SK-MEL-5 (cell line): ENCODE measurements at places on chromosomes 1 and 21.

GRCh38 chr1:7278827-7279765, 492.0 kb upstream of the VAMP3 start:
- DNase-seq, result no peak

DNA sequence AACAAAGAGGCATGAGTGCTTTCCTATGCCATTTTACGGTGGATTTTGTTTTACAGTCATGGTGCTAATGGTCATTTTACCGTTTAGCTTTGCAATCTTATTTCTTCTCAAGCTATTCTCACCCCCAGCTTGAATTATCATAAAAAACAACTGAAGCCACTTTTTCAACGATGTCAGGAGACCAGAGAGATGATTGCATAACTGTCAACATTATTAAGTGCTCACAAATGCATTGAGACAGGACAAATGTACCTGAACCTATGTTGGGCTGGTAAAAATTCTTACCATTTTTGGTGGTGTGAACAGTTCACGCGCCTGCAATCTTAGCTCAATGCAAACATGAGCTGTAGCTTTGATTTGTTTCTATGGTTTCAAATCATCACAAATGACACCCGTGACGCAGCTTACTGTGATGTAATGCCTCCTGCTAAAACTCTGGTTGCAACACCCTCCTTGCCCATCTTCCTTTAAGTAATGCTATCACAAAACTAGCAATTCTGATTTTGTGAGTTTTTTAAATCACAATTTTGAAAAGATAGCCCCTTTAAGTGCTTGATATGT, 104.4 kb downstream of the UCHL5 start:
- DNase-seq, result no peak

- no peak for DNase-seq
These were observed 17.1 kb downstream of the ZBTB17 start for GRCh38 chr1:15958793-15959192.

DNA sequence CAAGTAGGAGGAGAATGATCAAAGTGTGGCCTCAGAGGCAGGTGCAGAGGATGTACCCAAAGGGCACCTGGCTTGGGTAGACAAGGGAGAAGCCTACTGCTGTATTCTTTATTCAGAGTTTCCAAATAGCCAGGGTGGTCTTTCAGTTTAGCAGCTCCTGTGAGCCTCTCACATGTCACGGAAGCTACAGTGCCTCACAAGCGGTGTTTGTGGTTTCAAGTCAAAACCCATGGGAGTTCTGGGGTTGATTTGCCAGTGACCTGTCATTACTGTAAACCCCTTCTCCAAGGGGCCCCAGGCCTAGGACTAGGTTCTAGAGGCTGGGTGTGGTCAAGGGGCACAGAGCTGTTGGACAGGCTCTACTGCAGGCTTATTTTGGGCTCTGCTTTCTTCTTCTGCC, 10.2 kb upstream of the IL10 start:
- no peak for DNase-seq

- DNase-seq, result no peak
These were observed 54.4 kb upstream of the STUM start for GRCh38 chr1:226494092-226494609.

DNA sequence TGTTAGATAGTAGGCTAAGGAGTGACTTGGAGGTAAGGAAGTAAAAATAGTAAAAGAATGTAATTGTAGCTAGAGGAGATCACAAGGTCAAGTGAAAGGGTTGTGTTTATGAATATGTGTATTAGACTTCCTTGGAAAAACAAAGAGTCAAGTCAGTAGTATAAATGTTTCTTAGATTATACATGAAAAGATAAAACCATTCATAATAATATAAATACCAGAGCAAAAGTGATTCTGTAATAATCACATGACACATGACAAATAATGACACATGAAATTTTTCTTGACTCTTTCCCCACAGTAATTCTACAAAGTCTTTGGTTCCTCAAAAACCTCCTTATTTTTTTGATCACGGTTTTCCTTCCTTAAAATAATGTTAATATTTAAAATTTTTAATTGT, 56.4 kb downstream of the IVNS1ABP start:
- peak; percentile 94 for DNase-seq

GRCh38 chr1:193068013-193068412, 8.6 kb downstream of the RO60 start:
- DNase-seq, result no peak

GRCh38 chr1:27430903-27431600, 38.6 kb downstream of the GPR3 start:
- DNase-seq, result peak; percentile 33

DNA sequence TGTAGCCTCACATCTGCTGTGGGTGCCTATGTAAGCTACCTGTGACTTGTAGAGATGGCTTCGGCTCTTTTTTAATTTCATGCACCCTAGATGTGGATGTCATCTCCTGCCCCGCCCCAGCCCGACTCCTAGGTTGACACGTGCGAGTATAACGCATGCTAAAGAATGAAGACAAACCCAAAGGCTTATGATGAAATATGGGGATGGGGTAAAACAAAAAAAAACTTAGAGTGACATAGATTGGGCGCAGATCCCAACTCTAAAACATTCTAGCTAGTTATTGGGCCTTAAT, 613 bp upstream of the ERO1B start:
- no peak for DNase-seq

- no peak for DNase-seq
These were observed 326.7 kb downstream of the PAPPA2 start for GRCh38 chr1:176789571-176790090.

- DNase-seq, result no peak
These were observed 113.9 kb downstream of the DSCAM start for GRCh38 chr21:40733024-40733397.

DNA sequence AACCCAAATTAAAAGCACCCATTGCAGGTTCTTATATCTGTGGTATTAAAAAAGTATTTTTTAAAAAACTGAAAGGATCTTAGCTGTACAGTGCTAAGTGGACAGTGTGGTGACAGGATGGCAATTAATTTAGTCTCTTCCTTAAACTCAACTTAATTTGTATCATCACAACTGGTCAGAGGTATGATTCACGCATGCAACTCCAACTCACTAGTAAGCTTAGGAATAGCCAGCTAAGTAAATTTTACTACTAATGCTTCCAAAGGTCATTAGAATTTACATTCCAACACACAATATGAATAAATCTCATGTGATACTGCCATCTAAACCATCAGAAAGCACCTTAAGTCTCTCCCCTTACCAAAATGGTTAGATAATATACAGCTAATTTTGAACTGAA, 35.4 kb downstream of the ENAH start:
- DNase-seq, result no peak

DNA sequence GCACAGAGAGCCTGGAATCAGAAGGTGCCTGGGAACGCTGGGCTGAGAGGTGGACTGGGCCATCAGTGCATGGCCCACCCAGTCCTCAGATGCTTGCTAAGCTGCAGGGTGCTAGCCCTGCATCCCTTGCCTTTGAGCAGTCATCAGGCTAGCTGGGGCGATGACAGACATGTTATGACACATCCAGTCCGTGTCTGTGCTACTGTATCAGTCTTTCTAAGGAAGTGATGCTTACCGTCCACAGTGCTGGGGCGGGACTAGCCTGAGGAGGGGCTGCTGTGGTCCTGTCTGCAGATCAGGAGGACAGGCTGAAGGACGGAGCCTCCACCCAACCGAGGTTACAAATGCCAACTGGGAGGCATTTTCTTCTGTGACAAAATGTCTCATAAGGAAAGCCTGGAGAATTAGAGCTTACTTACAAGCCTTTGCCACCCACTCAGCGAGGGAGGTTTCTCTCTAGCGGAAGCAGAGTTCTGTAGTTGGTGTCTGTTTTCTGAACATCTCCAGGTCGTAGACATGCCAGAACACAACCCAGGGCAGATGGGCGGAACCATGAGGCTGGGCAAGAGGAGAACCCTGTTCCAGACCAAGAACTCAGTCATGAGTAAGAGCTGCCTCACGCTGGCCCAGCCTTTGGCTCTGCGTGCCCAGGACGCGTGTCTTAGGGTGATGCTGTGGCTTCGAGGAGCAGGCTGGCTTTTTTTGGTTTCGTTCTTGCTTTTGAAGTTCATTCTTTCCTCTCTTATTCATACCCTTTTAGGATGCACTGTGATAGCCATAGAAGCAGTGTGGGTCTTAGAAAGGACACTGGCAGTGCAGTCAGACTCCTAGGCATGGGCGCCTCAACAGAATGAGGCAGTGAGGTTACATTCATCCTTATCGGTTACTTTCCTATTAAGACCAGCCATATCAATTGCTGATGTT, 14.3 kb downstream of the SLFNL1 start:
- no peak for DNase-seq

DNA sequence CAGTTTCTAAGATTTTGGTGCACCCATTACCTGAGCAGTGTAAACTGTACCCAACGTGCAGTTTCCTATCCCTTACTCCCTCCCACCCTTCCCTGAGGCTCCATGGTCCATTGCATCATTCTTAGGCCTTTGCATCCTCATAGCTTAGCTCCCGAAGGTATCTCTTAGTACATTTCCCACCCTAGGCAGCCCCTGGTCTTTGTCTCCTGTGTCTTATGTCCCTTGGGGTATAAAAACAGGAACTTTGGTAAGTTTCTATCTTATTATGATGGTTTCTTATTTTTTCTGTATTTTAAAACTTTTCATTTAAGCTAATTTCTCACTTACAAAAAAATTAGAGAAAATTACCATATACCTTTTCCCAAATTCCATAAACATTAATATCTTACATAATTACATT, 78.1 kb downstream of the URB2 start:
- no peak for DNase-seq

DNA sequence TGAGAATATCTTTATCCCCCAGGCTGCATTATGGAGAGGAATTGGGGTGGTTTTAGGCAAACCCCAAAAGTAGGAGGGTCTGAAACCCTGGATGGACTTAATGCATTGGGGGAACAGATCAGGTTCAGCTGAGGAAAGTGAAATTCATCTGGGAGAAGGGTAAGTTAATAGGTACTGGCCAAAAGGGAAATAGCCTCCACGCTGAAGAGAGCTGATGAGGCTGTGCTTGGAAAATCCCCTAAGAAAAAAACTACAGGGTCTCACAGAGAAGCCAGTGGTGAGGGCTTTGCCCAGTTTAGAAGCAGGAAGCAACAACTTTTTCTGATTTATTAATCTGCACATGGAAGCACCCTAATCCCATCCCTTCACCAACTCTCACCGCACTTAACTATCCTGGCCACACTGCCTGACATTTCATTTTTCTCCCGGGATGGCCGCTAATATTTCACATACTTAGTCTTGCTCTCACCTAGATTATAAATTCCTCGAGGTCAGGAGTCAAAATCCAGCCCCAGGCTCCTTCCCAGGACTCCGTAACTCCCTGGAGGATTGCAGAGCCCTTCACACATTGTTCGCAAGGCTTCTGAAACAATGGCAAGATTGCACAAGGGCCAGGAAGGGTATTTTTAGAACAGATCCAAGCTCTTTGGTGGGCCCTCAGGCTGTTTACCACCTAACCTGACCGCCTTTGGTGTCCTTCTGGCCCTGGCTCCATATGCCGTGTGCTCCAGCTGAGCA, 60.9 kb upstream of the TARBP1 start:
- no peak for DNase-seq

DNA sequence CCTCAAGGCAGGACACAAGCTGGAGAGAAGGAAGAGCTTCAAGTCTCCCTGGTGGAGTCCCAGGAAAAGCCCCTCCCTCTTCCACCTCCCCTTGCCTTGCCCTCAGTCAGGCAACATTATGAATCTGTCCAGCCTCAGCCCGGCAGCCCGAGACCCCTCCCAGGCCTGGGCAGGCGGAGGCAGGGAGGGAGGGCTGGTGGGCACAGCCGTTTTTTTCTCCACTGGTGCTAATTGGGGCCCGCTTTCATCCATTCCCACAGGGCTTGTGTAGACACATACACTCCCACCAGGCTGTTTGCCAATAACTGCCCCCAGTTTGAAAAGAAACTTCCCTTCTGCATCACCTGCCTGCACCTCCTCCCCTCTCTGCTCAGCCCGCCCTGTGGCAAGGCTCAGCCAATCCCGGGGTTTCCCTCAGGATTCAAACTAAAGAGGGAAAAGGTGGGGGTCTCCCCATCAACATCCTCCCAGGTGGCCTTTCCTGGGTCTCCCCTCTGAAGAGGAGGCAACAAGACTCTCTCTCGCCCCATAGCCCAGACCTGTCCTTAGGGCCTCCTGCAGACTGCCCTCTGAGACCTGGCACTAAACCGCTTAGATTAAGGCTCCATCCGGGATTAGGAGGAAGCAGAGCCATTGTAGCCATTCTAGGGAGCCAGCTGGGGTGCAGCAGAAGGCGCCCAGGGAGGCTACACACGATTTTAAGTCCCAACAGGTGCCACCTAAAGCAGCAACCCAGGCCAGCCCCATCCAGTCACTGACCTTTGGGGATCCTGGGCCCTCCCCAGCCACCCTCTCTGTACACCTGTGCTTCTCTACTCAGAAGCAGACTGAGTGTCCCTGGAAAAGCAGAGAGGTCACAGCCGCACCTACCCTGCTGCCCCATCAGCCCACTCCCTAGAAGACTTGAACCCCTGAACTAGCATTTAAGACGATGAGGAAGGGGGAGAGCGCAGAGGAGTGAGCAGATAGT, 3.5 kb downstream of the IGSF9 start:
- DNase-seq, result no peak

DNA sequence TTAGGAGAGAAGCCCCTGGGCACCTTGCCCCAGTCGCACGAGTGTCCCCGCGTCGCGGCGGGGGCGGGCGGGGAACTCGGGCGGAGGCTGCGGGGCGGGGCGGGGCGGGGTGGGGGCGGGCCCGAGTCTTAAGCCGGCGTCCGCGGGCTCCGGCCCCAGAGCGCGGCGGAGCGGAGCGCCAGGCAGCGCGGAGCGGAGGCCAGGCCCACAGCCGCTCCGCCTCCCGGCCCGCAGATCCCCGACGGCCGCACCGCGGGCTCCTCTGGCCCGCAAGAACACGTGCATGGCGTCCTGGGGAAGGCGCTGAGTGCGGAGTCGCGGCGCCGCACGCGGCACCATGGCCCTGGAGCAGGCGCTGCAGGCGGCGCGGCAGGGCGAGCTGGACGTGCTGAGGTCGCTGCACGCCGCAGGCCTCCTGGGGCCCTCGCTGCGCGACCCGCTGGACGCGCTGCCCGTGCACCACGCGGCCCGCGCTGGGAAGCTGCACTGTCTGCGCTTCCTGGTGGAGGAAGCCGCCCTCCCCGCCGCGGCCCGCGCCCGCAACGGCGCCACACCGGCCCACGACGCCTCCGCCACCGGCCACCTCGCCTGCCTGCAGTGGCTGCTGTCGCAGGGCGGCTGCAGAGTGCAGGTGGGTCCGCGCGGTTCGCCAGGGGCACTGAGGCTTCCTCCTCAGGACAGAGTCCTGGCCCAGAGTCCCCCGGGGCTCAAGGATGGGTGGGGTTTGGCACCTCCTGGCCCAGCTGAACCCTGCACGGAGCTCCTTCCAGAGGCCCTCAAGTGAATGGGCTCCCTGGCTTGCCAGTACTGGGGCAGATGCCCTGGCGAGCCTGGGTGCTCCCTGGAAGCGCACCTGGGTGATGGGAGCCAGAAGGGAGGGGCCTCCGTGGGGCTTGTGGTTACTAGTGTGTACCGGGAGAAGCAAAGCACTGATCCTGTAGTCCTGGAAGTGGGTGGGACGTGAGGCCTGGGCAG, at the start of gene ESPN:
ESPN (plus strand) TSS at position 158 of the 975 bp plus-strand sequence; CDS start at position 338, 180 bp downstream.
- no peak for DNase-seq

- no peak for DNase-seq
These were observed 921 bp upstream of the ASCL5 start for GRCh38 chr1:201127755-201128455.

DNA sequence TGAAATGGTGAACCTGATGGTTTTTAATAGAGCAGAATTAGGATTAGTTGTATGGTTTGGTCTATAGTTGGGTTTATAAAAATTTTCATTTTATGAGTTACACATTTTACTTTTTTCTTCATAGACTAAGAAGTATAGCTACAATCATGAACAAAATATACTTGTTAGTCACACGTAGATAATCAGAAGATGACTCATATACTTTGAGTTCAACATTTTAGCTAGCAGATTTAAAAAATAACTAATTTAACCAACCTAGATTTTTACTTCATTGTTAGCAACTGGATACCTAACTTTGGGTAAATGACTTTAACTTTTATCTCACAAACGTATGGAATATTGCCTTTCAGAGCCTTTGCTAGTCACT, 27.9 kb downstream of the MORC3 start:
- DNase-seq, result no peak
